NCI-H1436 treated with DMSO at 0.1 percent for 48 hours (cell line): ENCODE measurements at places on chromosomes 5 and 9.

- no peak for DNase-seq
Measured at GRCh38 chr9:137049544-137050449, 3.8 kb upstream of the NPDC1 start.

GRCh38 chr9:129677456-129677855 lies 12.0 kb downstream of the PRRX2 start:
- DNase-seq, result no peak

- DNase-seq, result no peak
Measured at GRCh38 chr5:1730487-1730847, 69.2 kb downstream of the MRPL36 start.

- no peak for DNase-seq
Measured at GRCh38 chr9:78468231-78468630, 171.3 kb downstream of the PSAT1 start.

DNA sequence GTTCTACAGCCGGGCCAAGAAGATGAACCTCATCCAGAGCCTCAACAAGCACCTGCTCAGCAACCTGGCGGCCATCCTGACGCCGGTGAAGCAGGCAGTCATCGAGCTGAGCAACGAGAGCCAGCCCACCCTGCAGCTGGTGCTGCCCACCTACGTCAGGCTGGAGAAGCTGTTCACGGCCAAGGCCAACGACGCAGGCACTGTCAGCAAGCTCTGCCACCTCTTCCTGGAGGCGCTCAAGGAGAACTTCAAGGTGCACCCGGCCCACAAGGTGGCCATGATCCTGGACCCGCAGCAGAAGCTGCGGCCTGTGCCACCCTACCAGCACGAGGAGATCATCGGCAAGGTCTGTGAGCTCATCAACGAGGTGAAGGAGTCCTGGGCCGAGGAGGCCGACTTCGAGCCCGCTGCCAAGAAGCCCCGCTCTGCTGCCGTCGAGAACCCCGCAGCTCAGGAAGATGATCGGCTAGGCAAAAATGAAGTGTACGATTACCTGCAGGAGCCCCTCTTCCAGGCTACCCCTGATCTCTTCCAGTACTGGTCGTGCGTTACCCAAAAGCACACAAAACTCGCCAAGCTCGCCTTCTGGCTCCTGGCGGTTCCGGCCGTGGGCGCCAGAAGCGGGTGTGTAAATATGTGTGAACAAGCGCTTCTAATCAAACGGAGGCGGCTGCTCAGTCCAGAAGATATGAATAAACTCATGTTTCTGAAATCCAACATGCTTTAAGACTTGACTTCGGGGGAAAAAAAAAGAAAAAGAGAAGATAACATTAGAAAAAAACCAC lies 28.5 kb downstream of the AMBP start:
- DNase-seq, result no peak

GRCh38 chr5:34062419-34062818 lies 19.4 kb upstream of the C1QTNF3 start:
- DNase-seq, result no peak

DNA sequence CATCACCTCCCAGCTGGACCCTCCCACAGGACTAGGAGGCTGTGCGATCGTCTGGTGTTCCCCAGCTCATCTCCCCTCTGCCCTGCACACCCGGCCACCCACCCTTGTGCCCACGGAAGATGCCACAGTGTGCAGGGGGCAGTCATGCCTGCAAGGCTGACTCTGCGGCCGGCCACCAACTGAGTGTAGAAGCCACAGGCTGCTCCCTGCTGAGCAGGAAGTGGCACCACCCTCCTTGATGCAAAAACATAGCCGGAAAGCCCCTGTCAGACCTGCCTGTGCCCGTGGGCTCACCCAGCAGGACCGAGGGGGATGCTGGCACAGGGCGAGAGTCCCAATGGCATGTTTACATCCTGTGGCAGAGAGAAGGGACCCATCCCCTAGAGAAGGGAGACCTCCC lies 40.3 kb upstream of the SLC12A7 start:
- no peak for DNase-seq

DNA sequence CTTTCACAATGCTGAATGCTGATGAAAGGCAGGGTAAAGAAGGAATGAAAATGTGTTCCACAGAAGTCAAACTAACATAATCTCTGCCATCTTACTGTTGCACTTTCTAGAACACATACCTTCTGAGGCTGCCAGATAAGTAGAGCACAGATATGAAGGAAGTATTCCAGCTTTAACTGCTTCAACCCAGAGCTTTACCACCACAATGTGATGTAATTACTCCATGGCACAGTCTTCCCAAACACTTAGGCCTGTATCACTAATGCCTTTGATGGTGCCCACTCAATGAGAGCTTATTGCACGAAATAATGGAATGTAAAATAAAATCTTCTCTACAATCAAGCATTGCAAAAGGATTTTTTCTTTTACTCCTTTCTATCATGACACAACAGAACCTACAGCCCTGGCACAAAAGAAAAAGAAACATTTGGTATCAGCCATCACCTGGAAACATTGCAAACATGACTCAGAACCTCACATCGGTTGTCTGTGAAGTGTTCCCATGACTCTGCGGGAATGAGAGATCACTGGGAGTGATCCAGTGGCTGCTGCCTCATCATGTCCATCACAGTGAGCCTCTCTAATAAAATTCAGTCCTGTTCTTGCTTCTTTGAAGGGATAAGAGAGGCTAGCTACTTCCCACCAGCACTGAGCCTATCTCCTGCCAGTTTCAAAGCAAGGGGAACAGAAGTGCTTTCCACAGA lies 385.8 kb downstream of the EFNA5 start:
- no peak for DNase-seq
